Activated T-cell treated with anti-CD3 and anti-CD28 coated beads, Interleukin-2, amount 50 U/mL, for 1 hour (primary cell): ENCODE measurements at places on chromosomes 7 and 10.

- no peak for DNase-seq
These were observed 99.8 kb downstream of the KMT2C start for GRCh38 chr7:152335900-152336571.

- DNase-seq = no peak
These were observed 13.2 kb downstream of the PDGFA start for GRCh38 chr7:506391-506831.

DNA sequence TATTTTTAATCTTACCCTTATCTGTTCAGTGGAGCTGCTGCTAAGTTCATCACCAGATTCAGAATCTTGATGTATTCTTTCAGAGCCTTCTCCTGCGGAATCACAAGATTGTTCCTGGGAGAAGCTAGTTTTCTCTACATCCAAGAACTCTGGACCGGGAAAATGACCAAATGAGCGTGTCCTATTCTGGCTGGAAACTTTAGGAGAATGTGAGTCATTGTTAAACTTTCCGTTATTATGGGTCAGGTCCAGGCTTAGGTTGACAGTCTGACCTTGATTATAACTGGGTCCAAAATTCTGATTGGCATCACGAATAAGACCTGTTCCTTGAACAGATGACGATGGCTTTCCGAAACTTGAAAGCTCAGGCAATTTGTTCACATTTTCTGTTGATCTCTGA, 20.5 kb downstream of the ARHGAP12 start:
- no peak for DNase-seq

DNA sequence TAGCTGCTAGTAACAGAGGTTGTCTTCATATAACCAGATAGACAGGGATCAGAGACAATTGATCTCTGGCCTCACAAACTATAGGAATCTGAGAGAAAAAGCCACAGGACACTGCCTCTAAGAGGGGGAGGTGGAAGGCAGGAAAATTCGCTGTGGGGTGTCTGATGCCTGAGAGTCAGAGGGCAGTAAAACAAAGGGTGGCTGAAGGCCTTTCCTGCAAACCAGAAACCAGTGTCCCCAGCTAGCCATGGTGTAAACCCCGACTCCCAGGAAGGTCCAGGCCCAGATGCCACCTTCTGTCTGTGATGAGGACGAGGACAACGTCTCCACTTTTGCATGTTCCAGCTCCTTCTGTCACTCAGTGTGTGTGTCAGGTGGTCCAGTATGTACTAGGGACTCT, 215.1 kb downstream of the ADARB2 start:
- DNase-seq = no peak

DNA sequence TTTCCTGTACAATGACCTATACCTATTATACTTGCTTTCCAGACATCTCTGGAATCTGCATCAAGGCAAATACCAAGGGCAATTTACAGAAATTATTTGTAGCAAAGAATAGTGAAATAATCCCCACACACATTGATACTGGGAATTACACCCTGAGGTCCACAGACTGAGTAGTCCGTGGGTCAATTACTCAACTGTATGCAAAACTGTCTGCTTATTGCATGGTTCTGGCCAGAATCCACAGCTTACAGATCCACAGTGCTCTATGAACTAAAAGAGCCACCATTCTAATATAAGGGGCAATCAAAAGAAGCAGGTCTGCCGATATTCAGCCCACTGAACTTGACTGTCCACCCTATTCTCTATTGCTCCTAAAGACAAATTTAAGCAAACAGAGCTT, 5.7 kb downstream of the CHCHD3 start:
- DNase-seq = no peak

GRCh38 chr10:124597846-124598165, 136.2 kb downstream of the LHPP start:
- no peak for DNase-seq

GRCh38 chr7:8601121-8601520, 167.7 kb downstream of the NXPH1 start:
- no peak for DNase-seq

- no peak for DNase-seq
These were observed 692.5 kb downstream of the INHBA start for GRCh38 chr7:41010418-41010817.

DNA sequence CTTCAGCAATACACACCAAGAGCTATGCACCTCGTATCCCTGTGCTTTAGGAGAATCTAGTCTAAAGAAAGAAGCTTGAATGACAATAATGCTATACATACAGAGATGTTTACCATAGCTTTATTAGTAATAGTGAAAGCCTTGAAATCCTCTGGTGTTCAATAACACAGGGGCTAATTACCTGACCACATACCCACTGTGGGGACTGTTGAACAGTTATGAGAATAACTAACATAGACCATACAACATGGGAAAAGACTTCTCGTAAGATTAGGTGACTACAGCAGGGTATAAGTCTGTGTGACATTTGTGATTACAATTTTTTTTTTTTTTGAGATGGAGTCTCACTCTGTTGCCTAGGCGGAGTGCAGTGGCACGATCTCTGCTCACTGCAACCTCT, 111.0 kb downstream of the SORBS1 start:
- no peak for DNase-seq

DNA sequence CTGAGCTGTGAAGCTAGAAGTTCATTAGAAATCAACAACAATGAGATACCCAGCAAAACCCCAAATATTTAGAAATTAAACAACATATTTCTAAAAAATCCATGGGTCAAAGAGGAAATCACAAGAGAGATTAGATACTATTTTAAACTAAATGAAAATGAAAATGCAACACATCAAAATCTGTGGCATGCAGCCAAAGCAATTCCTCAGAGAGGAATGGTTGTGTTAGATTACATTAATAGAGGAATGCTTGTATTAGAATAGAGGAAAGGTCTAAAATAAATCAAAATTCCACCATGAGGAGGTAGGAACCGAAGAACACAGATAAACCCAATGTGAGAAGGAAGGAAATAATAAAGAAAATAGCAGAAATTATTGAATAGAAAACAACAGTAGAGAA, 642.1 kb upstream of the GALNT17 start:
- no peak for DNase-seq

DNA sequence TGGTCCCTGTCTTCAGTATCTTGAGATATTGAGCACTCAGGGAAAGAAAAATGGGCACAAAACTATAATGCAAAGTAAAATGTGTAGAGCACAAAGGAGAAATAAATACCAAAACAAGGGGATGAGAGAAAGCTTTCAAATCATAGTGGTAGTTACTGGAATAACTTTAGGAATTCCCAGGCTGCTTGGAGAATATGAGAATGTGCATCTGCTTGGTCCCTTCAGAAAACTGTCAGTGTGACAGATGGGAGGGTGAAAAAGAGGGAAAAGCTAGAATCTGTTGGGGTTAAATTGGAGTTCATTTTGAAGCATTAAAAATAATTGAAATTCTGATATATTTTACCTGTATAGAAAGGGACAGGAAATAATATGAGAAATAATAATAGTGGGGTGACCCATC, 15.3 kb downstream of the ST7 start:
- DNase-seq = no peak

GRCh38 chr7:108719631-108720030, 150.0 kb downstream of the DNAJB9 start:
- no peak for DNase-seq

GRCh38 chr10:129192344-129193128, 274.5 kb upstream of the MGMT start:
- DNase-seq = no peak

DNA sequence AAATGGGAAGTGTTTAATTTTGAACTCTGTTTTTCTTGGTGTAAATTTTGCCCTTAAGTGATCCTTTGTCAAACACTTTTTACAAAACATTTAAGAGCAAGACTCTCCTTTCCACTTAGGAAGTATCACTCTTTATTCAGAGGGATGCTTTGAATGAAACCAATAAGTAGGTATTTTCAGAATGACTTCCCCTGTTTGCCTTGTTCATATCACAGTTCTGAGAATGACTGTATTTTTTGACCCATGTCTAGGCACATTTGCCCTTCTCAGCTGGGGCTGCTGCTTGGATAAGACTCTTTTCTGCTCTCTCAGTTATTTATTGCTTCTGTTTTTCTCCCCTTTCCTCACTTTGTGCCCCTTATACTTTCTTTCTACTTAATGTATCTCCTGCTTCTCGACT, 98.2 kb downstream of the CCNY start:
- DNase-seq = no peak

DNA sequence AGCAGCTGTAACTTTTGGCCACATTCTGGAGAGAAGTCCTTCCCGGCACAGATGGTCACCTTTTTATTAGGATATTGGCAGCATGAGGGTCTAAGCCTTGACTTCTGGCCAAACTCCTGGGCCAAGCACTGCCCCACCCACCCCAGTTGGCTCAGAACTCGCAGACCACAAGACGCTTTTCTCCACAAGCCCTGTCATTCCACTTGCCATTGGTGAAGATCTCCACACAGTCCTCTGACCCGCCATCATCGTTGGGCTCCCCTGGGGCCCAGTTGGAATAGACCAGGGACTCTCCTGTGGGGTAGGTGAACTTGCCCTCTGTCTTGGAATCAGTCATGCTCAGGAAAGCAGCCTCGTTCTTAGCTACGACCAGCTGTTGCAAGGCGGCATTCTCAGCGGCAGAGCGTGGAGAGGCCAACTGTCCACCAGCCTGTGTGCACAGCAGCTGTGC, 11.2 kb downstream of the SFTPD start:
- DNase-seq = no peak

DNA sequence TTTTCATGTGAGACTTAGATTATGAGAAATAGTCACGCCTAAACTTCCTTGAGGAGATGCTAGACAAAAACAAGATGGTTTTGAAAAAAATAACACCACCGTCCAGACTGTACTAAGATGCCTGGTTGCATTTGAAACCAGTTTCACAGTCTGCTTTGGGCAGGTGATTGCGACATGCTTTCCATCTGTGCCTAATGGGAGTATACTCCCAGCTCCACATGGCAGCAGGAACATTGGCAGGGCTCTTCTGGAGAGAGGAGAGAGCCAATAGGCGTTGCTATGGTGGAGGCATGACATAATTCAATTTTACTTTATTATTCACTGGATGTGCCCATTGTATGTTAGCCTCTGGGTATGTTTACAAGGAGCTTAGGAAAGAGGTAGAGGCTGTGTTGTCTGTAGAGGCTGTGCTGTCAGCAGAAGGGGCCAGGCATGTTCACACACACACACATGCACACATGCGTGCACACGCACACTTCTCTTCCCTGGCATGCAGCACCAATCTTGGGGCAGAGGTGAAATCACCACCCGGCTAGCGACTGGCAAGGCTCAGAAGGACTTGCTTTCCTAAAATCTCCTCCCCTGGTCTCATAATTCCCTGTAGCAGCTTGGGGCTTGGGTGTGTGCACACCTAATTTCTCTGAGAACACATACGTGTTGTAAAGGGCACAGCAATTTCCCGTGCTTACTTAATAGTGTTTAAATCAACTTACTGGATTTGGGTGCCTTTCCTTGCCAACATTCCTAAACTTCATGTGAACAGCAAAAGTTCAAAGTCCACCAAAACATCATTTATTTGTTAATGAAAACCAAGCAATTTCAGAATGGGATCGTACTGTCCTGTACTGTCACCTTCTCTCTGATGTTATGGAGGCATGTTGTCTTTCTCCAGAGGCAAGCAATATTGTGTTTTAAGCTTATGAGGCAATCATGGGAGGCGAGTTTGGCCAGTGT, 162.1 kb downstream of the TCF7L2 start:
- DNase-seq = no peak

DNA sequence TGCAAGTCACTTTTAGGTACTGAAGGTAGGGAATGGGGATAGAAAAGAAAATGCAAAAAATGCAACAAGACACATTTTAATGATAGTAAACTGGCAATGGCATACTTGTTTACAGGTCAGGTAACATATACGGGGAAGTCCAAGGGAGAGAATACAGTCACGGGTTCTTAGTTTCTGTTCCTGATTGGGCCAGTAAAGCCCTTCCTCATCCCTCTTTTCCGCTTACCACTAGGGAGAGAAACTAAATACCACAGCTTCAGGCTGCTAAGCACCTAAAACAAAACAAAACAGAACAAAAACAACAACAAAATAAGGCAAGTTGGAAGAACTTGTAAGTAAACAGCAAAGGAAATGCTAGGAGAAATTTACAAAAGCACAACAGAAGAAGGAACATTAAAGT, 65.2 kb upstream of the OGDHL start:
- DNase-seq = no peak

GRCh38 chr7:151822541-151823181, 54.3 kb downstream of the PRKAG2 start:
- DNase-seq = no peak

GRCh38 chr10:108849688-108850087, 1073.6 kb downstream of the XPNPEP1 start:
- no peak for DNase-seq

- DNase-seq = no peak
These were observed 586 bp upstream of the ANKRD26 start for GRCh38 chr10:27100813-27101347.

GRCh38 chr10:78763651-78764395, 304.9 kb upstream of the ZMIZ1 start:
- no peak for DNase-seq

DNA sequence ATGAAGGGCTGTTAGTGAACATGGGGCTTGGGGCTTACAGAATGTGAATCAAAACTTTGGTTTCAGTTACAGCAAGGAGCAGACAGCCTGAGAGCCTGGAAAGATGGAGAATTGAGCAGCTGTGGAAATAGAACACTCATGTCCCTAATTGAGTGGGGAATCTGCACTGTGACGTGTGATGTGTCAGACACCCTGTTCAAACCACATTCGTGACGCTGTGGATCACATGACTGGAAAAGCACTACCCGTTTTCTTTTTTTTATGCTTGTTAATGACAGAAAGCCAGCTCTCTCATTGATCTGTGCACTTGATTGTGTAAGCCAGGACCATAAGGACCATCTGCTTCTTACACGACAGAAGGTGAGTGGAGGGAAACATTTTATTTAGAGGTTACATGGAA, 15.1 kb upstream of the TBX20 start:
- no peak for DNase-seq

DNA sequence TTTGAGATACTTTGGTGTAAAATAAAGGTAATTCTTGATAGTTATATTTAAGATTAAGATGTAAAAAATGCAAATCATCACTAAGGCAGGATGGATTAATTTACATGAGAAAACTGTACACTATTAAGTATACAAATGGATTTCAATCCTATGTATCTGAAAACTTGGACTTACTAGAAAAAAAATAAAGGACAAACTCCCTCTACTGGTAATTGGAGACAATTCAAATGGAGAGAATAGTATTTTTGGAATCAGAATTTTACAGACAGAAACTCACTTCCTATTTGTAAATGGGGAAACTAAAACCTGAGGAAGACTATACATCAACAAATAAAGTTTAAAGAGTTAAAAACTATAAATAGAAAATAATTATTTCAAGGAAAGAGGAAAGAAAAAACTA, 62.6 kb downstream of the CUL2 start:
- no peak for DNase-seq

- peak; percentile 36 for DNase-seq
These were observed 924 bp downstream of the BMPR1A start for GRCh38 chr10:86757113-86757972.

- DNase-seq = no peak
These were observed 304.0 kb downstream of the ZEB1 start for GRCh38 chr10:31622978-31623377.
